ENCODE measurements at places on chromosomes 16 and 17.

DNA sequence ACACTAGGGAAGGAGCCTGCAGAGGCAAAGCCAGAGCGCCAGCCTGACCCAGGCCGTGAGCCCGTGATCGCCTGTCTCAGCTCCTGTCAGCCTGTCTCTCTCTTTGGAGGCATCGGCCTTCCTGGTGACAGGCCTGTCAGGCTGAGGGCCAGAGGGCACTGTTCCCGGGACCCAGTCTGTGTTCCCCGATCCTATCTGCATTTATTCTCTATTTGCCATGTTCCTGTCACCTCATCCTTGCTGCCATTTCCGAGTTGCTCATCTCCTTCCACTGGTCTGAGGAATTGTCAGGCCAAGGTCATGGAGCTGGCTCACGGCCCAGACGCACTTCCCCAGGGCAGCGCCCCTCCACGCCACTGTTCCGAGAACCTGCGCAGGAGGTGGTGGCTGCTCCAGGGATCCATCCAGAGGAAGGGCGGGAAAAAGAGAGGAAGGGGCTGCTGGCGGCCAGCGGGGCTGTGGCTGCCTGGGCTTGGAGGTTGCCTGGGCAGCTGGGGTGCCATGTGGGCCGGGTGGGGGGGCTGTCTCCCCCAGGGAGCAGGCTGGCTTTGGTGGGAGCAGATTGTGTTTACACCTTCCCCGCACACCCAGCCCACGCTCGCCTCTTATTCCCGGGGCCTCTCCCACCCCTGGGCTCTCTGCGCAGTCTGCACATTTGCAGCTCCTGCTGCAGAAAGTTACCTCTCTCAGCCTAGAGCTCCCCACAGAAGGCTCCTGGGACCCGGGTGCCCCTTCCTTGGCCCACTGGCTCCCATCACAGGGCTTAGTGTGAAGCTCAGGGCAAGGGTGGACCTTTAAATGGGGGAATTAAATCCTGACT is 4.9 kb downstream of the PRCD start:
- DNase-seq = no peak

DNA sequence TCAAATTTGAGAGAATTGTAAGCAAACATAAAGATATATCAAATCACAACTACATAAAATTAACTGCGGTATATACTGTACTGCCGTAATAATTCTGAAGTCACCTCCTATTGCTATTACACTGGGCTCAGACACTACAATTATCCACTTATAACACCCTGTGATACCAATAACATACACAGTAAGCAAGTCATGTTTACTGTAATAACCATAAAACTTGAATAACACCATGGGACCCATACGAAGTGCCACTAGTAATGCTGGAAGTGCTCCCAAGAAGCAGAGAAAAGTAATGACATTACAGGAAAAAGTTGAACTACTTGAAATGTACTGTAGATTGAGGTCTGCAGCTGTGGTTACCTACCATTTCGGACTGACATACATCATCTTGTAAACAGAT is 24.0 kb downstream of the CMC2 start:
- no peak for DNase-seq

- no peak for DNase-seq
Measured at GRCh38 chr17:14098246-14098645, 28.9 kb downstream of the COX10 start.

GRCh38 chr17:27905447-27906225 is 12.5 kb upstream of the LYRM9 start:
- no peak for DNase-seq

GRCh38 chr16:57264950-57265371 is 19.5 kb downstream of the PLLP start:
- no peak for DNase-seq

DNA sequence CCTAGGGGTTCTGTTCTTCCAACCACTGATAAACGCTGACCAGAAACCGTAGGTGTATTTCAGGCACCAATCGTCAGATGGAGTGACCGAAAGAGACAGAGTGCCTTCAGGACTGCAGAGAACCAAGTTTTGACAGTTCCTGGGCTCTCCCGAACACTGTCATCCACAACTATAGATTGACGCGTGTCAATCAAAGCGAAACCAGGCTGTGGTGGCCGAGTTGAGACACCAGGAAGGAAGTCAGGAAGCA is 11.9 kb upstream of the AURKB start:
- DNase-seq = no peak
